ENCODE measurements at places on chromosomes 2 and 18.

DNA sequence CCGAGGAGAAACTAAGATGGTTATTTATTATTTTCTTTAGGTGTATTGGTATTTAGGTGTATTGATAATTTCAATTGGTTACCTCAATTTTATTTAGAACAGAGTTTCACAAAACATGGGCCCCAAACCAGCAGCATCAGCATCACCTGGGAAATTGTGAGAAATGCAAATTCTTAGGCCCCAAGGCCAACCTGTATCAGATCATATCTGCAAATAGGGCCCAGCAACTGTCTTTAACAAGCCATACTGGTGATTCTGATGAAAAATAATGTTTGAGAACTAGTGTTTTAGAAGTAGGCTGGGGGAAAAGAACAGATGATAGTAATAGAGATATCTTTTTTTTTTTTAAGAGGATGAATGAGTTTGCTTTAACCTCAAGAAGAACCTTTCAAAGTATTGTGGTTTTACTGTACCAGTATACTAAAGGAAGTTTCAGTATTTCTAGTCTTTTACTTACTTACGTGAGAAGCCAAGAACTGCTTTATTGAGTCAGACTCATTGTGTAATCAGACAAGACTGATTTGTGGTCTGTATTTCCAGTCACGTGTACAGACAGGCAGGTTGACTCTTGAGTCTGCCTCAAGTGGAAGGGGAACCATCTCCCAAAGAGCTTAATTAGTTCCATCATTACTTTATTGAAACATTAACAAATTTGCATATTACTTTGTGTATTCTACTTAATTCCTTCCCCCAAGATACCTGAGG is 60.4 kb upstream of the GAREM1 start:
- peak; percentile 28 for DNase-seq

DNA sequence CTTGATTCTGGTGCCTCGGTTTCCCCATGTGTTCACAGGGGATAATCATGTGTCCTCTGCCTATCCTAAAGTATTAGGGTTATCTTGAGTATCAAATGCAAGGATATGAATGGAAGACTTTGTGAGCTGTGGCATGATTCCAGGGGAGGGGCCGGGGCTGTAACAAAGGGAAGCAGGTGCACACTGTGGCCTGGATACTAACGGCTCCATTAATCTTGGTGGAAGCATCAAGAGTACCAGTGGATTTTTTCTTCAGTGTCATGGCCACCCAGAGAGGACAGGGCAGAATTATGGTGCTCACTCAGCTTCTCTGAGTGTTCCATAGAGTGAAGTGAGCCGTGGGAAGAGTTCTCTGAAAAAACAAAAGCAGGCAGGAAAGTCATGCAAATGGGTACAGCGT is 320.1 kb downstream of the ALK start:
- no peak for DNase-seq

GRCh38 chr2:156472686-156473085 is 36.5 kb downstream of the GPD2 start:
- no peak for DNase-seq

GRCh38 chr2:72103161-72103560 is 44.5 kb downstream of the CYP26B1 start:
- DNase-seq = no peak

GRCh38 chr2:23460228-23460627 is 75.2 kb downstream of the KLHL29 start:
- peak; percentile 35 for DNase-seq

DNA sequence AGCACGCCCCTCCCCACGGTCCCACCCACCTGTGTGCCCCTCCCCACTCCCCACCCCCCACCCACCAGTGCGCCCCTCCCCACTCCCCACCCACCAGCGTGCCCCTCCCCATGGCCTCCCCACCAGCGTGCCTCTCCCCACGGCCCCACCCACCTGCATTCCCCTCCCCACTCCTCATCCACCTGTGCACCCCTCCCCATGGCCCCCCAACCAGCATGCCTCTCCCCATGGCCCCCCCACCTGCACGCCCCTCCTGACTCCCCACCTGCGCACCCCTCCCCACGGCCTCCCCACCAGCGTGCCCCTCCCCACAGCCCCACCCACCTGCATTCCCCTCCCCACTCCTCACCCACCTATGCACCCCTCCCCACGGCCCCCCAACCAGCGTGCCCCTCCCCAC is 190.2 kb downstream of the EIPR1 start:
- DNase-seq = no peak

DNA sequence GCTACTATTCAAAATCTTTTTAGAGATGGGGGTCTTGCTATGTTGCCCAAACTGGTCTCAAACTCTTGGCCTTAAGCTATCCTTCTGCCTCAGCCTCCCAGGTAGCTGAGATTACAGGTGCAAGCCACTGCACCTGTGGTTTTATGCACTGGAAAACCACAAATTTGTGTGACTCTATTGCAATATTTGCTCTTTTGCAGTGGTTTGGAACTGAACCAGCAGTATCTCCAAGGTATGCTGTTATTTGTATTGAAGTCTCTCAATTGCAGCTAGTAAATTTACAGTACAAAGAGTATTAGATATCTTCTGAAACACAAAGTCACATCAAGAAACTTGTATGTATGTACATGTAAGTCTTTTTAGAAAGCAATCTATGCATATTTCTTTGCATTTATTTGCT is 46.2 kb downstream of the PPP4R1 start:
- no peak for DNase-seq

GRCh38 chr2:190318931-190319554 is 583 bp downstream of the HIBCH start:
- DNase-seq = no peak

GRCh38 chr2:172806493-172806892 is 70.8 kb downstream of the RAPGEF4 start:
- peak; percentile 68 for DNase-seq

DNA sequence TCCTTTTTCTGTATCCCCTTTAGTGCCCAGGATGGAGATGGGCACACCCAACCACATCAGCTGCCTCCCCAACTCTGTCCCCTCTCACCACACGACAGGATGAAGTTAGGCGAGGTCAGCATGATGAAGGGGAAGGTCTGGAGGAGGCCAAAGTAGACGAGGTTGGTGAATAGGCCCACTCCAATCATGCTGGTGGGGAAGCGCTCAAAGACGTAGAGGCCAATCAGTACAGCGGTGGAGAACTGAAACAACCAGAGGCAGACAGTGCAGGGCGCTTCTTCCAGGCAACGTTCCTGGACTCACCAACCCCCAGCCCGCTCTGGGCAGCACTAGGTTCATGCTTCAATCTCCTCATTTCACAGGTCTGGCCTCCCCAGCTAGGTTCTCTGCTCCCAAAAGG is 2.9 kb downstream of the TEX261 start:
- no peak for DNase-seq

GRCh38 chr2:224410946-224411561 is 9.1 kb upstream of the FAM124B start:
- no peak for DNase-seq

DNA sequence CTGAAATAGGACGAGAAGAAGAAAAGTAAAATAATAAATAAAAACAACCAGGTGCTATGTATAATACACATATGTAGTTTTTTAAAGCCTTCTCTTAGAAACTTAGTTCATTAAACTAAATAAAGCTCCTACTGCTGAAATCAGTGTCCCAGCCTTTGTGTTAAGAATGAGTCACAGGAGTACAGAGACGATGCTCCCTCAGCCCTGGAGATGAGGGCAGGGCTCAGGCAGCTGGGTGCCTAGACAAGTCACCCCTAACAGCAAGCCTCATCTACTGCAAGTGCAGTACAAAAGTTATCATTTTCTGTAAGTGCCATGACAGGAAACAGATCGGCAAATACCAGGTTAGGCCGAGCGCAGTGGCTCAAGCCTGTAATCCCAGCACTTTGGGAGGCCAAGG is 18.2 kb downstream of the KIDINS220 start:
- no peak for DNase-seq

DNA sequence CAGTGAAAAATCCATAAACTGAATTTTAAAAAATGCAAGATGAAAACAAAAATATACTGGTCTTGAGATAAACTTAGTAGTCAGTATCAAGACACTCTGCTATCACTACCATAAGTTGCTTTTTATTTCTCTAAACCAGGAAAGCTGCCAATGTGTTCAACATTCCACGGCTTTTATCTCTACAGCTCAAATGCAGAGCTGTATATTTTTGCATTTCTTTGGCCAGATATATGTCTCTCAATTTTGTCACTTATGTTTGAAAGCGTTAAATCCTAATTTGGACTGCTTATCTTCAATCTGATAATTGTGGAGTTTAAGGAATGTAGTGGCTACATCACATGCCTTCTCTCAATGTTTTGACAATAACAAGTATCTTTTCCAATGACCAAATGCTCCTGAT is 609.5 kb downstream of the EPHA4 start:
- DNase-seq = no peak

GRCh38 chr2:69483696-69484095 is 46.5 kb upstream of the NFU1 start:
- no peak for DNase-seq

- DNase-seq = peak; percentile 20
Observed at GRCh38 chr2:210663631-210664089, 107.3 kb downstream of the CPS1 start.

GRCh38 chr2:200477667-200478131 is 32.2 kb downstream of the KCTD18 start:
- no peak for DNase-seq

DNA sequence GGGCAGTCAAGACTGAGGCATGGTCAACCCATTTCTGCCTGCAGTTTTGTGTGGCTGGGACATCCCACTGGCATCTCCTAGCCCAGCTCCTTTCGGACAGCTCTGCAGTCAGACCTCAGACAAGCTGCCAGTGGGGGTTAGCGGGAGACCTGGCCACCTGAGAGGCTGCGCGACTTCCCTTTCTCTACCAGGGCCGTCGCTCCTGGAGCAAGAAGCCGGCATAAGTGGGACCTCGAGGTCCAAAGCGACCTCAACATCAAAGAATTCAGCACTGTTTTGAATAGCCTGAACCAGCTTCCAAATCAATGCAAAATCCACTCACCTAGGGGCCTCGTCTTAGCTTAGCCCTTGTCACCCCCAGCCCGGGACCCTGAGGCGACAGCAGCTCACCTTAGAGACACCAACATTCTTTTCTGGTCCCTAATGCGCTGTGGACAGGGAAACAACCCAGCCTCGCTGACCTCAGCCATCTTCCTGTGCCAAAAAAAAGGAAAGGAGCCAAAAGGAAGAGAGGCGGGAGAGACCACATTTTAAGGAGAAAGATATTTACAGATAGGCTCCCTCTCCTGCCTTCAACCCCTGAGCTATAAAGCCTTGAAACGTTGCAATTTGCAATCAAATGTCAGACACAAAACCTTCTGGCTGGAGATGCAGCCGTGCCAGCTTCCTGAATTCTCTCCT is 81.2 kb downstream of the GFPT1 start:
- DNase-seq = peak; percentile 15

DNA sequence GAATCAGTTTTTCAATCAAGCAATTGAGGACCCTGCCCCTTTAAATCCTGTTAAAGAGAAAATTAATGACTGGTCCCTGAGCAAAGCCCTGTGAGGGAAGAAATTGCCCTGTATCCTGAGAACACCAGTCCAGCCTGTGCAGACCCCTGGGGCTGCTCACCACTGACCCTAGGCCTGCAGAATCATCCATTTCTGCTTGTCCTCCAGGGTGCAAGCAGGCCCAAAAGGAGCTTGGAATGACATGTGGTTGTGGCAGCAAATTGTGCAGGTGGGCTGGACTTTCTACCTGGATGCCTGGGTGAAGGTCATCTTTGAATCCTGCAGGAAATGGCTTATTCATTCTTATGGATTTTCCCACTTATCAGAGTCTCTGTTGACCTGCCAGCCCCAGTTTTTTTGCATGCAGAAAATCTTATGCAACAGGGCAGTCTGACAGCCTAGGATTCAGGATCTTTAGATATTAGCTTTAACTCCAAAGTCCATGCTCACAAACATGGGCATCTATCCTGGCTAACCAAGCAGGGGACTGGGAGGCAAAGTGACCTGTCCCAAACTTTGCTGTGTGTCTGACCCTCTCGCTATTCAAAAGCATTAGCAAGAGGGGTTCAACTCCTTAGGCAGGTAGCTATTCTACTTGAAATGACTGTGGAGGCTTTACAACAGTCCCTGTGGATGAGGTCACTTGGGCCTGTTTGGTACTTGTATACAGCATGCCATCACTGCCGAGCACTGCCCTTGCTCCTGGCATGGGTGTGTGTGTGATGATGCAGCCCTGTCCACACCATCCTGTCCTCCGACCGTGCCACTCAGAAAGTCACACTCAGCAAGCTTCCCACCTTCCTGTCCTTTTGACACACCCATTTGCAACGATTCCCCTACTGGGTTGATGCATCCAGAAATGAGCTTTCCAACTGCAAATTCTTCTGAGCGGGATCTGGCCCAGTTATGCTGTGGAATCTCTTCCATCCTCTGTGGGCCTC is 85.3 kb downstream of the CAPN13 start:
- no peak for DNase-seq
